ENCODE measurements at places on chromosomes 7 and 10. TPM values are rescaled to one million over a fixed set of nuclear protein-coding genes. Genes with fewer than 3 reads are reported as not detected.

Gene RADIL
- 0.58 TPM for total RNA-seq

Gene AUTS2
- 0.58 TPM for total RNA-seq

Gene PILRA
- total RNA-seq = 0.68 TPM

GRCh38 chr10:86979296-86979818 is 11.1 kb downstream of the ADIRF start:
- no peak for DNase-seq

DNA sequence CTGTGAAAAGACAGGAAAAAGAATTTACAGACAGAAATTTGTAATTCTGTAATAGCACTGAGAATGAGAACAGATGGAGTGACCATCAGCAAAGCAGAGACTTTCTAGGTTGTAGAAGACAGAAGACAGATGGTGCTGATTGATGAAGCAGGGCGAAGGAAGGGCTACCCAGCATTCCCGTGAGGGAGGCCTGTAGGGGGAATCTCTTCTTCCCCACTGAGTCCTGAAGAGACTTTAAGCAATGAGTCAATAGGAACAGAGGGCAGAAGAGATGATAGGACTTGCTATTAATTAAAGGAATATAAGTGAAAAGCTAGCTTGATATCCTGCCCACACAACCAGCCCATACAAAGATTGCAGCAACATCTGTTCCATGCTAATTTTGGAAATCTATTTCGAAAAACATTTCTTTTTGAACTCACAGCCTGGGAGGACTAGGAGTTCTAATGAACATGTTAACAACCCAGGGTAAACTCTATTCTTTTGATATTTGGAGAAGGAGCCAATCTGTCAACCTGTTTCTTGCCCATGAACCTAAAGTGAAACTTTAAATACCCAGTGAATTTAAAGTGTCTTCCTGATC is 44.1 kb downstream of the RALA start:
- DNase-seq = no peak

DNA sequence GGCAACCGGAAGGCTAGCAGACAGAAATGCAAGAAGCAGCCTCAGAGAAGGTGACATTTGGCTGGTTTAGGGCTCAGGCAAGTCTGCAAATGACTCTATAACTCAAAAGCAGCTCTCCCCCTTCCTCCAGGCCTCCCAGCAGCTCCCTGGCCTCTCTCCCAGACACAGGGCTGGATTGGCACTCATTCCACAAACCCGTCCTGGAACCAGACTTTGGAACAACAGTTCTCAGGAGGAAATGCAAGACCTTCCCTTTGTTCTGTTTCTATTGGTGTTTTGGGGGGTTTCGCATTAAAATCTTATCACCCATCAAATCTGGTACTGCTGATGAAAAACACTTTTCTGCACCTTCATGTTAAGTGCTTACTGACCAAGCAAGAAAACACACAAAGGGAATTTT is 40.3 kb upstream of the EFCAB10 start:
- no peak for DNase-seq

DNA sequence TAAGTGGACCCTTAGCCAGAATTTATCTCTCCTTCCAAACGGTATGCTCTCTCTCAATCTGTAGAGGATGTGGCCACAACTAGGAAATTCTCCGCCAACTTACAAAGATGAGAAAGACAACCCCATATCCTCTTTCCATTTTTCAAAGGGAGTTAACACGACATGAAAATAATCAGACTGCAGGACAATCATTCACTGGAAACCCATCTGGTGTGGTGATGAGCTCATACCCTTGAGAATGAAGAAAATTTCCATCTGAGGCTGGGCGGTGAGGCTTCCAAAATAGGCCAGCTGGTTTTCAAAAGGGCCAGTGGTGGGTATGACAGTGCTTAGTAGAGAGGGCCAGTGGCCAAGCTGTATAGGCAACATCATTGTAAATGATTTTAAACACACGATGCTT is 369.6 kb downstream of the FRMD4A start:
- DNase-seq = no peak

DNA sequence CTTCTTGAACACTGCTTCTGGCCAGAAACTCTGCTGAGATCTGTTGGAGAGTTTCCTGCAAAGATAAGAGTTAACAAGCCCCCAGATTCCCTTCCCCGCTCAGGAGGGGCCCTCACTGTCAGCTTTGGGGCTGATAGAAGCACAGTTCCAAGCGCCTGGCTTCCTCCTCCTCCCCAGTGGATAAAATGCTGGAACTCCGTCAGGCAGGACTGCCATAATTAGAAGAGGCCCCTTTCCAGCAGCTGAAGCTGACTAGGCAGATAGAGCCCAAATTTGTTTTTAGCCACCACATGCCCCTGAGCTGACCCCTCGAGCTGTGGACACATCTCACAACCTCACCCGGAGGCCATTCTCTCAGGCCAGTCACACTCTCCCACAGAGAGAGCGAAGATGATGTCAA is 89.4 kb downstream of the TBXAS1 start:
- no peak for DNase-seq

GRCh38 chr10:62231371-62231770 is 37.3 kb downstream of the RTKN2 start:
- DNase-seq = no peak

- DNase-seq = no peak
Observed at GRCh38 chr7:134933460-134934068, 52.7 kb upstream of the AGBL3 start.

GRCh38 chr7:122311050-122311700 is 6.6 kb upstream of the FEZF1 start:
- DNase-seq = no peak

DNA sequence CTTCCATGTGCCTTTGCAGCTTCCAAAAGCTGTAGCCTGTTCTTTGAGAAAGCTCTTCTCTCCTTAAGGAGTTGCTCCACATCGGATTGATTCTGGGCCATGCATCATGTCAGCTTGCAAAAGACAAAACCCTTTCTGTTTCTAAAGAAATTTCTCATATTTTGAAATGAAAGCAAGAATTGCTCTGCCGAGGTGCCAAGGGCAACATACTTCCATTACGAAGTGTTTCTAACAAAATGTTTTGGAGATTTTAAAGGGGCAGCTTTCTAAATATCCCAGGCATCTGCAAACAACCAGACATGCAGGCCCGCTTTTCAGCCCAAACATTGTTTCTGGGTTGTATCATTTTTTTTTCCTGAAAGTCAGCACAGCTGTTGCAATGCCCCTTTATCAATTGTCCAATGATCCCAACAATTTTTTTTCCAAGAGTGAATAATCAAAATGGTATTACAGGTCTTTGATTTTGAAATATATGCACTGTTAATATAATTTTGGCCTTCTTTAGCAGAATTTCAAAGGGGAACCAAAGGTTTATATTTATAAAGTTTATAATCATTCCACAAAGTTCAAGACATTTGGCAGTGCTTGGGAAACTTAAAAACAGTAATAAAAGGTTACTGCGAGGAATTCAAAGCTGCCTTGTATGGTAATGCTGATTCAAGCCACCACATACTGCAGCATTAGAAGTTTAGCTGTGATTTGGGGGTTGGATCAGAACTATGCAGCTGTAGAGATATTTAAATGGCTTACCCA is 61.0 kb downstream of the TES start:
- DNase-seq = no peak

- DNase-seq = no peak
Observed at GRCh38 chr7:104852386-104852785, 161.6 kb upstream of the KMT2E start.

DNA sequence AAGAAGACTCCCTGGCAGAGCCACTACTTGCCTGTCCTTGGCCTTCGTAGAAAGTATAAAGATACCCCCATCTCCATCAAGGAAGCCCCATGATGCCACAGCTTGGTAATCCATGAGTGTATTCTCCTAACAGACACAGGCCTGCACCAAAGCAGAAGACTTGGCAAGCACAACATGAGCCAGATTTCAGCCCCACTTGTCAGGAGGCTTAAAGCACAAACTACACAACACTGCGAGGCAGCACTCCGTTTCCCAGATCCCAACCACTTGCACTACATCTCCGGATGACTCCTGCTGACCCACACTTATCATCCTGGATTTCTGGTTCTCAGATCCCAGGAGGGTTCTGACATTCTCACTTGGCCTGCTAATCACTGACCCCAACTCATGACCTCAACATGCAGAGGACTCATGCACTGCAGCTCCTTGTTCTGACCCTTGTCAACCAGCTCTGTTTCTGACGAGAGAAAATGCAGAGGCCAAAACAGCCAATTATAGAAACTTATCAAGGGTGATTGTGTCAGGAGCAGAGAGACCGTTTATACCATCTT is 100.8 kb downstream of the RELN start:
- no peak for DNase-seq

GRCh38 chr10:87886635-87887034 is 23.2 kb downstream of the PTEN start:
- DNase-seq = no peak

DNA sequence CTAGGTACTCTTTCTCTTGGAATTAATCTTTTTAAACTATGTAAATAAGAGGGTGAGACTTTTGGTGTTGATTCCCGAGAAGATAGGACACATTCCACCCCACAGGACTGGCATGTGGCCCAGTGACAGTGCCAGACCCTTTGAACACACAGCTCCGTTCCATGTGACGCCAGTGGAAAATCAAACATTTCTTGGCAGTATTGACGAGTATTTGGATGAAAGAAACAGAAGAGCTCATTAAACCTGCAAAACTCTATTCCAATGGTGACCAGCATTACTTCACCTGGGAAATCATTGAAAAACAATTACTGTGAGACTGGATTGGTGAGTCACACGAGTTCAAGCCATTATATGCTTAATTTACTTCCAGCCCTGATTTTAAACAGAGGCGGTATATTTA is 25.8 kb downstream of the AKR1E2 start:
- DNase-seq = no peak
